IPS-NIHi11 (cell line): ENCODE measurements at places on chromosomes 3 and 15.

- DNase-seq = no peak
Observed at GRCh38 chr3:43726521-43726920, 35.8 kb downstream of the ABHD5 start.

GRCh38 chr15:76996526-76997401 lies 1.8 kb downstream of the PSTPIP1 start:
- no peak for DNase-seq

DNA sequence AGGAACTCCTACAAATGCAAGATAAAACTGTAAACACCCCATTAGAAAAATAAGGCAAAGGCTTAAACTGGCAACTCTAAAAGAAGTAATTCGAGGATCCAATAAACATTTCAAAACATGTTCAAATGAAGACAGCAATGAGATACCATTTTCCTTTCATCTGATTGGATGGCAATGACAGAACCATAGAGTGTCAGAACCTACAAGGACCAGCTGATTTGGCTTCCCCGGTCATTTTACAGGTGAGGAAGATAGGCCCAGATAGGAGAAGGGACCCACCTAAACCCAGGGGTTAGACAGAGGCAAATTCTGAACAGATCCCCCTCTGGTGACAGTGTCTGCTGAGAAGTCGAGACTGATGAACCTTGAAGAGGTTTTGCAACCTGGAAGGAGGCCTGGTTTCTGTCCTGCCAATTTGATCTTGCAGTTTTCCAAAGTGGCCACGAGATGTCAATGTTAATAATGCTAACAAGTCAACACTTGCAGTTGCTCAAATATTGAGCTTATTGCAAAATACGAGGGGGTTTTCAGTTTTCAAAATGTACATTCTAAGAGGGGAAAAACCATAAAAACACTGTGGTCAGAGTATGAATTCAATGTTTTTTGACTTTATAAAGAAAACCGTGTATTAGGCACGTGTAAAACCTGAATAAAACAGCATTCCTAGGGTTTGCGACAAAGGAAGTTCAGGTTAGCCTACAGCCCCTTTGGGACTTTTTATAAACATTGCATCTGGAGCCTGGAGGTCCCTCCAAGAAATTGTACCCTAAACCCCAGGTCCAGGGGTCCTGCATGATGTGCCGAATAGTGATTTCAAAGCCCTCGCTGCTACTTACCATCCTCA lies 21.5 kb downstream of the CFAP161 start:
- DNase-seq = peak; percentile 21

DNA sequence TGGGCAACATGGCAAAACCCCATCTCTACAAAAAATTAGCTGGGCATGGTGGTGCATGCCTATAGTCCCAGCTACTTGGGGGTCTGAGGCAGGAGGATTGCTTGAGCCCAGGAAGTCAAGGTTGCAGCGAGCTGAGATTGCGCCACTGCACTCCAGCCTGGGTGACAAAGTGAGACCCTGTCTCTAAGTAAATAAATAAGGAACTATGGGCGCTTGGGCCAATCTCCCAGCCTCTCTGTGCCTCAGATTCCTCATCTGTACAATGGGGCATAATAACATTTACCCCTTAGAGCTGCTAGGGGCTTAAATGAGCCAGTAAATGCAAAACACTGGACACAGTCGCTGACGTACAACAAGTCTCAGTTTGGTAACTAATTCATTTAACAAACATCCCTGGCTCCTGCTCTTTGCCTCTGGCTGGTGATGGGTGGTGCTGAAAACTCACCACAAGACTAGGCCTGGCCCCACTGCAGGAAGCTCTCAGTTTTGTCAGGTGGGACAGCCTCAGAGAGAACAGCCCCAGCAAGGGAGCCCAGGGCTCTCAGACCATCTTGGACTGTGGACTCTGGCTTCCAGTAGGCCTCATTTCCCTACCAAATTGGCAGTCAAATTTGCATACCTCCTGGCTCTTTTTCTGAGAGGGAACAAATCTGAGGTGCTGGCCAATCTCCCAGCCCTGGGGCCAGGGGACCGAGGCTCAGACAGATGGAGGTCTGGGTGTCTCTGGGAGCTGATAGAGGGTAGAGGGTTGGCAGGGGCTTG lies 6.4 kb upstream of the TBC1D2B start:
- DNase-seq = no peak

GRCh38 chr3:16849795-16850194 lies 35.0 kb upstream of the PLCL2 start:
- no peak for DNase-seq

GRCh38 chr3:14793126-14793857 lies 25.5 kb upstream of the FGD5 start:
- no peak for DNase-seq

- no peak for DNase-seq
Observed at GRCh38 chr3:134898181-134898754, 103.2 kb downstream of the EPHB1 start.

DNA sequence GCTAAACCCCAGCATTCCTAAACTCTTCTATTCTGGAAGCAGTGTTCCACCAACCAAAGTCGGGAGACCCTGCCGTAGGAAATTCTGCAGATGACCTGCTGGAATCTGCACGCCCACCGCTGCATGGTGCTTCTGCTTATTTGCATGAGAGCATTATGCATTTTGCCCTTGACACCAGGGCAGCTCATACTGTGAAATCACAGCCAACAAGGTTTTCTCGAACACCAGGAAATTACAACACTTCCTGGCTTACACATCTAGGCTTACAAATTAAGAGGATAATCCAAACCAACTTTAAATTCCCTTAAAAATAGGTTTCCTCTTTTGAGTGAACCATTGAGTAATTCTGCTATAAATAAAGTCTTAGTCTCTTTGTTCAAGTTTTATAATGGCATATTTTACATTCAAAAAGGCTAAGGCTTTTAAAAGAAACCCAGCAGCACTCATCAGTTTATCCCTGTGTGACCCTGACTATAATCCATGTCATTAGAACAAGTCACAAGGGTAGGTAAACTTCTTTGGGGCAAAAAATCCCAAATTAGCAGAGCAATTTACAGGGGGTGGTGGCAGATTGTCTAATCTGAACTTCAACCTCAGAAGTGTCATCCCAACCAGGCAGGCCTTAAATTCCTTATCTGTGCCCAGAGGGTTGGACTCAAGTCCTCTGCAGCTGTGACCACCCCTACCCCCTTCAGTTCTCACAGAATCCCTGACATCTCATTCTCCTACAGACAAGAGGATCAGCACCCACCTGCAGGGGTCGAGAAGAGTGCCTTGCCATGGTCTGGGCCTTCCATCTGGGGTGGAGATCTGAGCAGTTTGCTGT lies 33.5 kb upstream of the RBP1 start:
- DNase-seq = no peak

- DNase-seq = no peak
Observed at GRCh38 chr3:126433496-126434263, 39.0 kb downstream of the CFAP100 start.

DNA sequence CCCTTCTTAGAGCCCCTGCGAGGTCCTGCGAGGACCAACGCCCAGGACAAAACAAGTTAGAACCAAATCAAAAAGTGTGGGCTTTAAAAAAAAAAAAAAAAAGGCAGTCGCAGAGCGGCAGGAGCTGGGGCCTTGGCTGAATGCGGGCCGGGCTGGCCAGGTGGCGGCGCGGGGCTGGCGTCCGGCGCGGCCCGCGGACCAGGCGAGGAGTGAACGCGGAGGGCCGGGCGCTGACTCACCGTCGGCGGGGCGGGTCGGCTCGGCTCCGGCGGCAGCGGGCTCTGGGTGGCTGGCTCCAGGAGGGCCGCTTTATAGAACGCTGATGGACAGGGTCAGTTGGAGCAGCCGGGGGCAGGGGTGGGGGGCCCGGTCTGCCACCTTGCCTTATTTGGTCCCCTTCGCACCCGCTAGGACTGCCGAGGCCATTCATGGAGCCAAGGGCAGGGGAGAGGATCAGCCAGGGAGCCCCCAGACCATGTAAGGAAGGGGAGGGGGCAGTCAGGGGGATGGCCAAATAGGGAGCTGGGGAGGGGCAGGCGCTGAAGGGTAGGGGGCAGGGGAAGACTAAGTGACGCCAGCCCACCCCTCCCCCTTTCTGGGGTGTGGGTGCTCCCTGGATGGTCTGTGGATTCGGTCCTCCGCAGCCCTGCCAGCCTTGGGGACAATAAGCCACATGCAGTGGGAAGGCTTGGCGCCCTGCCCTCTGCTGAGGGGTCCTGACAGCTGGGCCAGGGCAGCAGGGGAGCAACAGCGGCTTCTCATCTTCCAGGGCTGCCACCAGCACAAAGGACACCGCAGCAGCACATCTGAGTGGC lies at the start of gene ACTC1:
TSS of gene ACTC1 (minus strand) at position 283 of the 815 bp plus-strand sequence. CDS start 741 bp downstream, outside the sequence.
- DNase-seq = peak; percentile 85

- DNase-seq = peak; percentile 60
Observed at GRCh38 chr3:4633078-4634004, 140.2 kb downstream of the ITPR1 start.

DNA sequence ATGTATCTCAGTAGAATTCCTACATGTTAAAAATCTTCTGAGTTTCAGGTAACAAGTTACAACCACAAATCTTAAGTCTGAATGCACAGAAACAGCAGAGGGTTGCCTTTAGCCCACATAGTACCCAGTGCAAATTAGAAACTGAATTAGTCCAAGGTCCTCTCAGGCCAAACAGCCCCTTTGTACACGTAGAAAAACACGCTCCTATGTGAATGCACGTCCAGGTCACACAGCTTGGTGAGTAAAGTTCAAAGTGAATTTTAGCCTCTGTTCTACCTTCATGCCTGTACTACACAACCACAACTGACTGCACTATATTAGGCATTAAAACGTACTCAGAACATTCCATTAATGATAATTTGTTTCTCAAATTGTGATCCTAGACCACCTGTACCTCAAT lies 46.3 kb downstream of the GYG1 start:
- DNase-seq = no peak

DNA sequence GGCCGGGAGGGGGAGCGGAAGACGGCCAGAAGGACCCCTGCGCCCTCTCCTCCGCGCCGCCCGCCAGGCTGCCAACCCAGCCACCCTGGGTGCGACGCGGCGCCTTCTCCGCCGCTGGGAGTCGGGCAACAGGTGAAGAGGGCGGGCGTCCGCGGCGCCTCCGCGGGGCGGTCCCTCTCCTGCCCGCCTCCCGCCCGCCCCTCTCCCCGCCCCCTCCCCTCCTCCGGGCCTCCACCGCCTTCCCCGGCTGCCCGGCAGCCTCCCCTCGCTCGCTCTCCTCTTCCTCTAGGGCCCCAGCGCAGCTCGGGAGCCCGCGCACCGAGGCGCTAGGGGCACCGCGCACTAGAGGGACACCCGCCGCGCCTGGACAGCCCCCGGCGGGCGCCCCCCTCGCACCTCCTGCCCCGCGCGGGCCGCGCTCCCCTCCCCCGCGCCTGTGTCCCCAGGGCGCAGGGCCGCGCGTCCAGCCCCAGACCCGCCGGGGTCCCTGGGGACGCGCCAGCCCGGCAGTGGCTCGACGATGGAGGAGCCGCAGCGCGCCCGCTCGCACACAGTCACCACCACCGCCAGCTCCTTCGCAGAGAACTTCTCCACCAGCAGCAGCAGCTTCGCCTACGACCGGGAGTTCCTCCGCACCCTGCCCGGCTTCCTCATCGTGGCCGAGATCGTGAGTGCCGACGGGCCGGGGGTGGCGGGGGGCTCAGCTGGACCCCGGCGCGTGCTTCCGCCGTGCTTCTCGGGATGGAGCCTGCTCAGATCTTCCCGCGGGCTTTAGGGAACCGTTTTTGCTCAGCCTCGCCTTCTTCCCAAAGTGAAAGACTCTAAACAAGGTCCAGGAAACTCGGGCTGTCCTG lies at the start of gene CMTM8:
TSS of gene CMTM8 (plus strand) at position 228 of the 854 bp plus-strand sequence. CDS start at position 521, 293 bp downstream.
- peak; percentile 92 for DNase-seq

DNA sequence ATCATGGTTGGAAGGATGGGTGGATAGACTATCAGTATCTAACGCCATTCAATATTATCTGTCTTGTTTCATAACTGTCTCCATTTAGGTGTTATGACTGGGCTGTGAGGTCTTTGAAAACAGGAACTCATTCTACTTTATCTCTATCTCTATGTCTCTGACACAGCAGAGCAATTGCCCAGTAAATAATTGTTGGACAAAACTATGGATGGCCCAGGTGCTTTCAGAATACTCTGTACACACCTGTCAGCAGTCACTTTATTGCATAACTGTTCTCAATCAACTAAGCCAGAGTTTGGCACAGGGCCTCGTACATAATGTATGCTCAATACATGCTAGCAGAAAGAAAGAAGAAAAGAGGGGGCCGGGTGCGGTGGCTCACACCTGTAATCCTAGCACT lies 210.3 kb downstream of the OPA1 start:
- no peak for DNase-seq

DNA sequence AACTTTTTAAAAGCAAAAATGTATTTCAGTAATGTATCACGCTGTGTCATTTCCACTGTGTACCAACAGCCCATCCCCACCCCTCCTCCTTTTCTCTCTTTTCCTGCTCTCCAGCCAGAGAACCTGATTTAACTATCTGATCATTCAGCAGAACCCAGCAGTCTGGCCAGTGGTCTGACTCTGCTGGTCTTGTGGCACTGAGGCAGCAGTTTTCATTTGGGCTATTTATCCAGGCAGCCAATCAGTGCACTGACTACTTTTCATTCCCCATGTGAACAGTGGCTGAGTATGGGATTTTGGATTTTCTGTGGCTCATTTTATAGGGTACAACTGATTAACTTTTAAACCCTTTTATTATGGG lies 56.3 kb downstream of the GPR171 start:
- DNase-seq = no peak

DNA sequence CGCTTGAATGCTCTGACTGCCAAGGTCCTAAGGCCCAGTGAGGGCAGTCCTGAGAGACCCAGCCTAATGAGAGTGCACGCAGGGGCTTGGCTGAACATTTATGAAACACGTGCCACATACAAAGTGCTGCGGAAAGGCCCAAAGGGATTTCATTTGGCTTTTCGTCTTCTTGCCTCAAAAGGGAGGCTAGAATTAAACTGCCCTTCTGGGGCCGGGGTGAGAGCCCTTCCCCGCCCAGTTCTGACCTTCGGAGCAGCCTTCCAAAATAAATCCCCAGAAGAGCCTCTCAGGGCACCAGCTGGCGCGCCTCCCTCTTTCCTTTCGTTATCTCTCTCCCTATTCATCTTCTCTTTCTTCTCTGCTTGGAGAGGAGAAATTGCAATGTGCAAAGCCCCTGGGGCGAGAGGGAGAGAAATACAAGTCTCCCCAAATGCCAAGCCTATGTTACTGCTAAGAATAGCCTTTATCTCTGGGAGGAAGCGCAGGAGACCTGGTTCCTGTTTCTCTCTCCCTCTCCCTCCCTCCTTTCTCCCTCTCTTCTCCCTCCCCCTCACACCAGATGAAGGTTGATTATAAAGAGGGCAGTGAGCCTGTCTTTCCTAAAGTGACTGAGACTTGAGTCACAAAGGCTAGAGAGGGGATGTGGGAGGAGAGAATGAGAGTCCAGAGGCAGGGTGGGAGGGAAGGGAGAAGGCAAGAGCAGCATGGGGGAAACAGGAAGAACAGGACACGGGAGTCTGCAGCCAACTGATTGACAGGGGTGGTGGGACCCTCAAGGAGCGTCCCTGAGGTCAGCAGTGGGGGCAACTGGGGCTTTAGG lies 36.7 kb upstream of the NDUFB4 start:
- no peak for DNase-seq

DNA sequence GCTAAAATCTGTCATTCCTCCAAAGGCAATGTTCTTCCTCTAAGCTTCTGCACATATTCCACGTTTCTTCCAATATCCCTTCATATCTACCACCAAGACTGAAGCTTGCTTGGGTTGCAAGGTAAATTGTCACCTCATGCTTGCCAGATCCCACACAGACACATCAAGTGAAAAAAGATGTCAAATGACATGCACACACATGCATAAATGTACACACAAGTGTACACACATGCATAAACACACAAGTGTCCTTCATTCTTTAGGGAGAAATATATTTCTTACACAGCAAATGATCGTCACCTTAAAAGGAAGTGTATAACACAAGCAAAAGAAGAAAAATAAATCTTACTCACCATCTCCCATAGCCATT lies 59.4 kb downstream of the CLASP2 start:
- no peak for DNase-seq
